ENCODE measurements at places on chromosomes 12 and 14.

DNA sequence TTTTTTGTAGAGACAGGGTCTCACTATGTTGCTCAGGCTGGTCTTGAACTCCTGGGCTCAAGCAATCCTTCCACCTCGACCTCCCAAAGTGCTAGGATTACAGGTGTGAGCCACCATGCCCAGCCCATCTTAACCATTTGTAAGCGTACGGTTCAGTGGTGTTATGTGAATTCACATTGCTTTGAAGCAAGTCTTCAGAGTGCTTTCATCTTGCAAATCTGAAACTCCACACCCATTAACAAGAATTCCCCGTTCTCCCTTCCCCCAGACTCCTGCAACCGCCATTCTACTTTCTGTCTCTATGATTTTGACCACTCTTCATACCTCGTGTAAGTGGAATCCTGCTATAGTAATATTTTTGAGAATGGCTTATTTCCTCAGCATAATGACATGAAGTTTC, 24.9 kb upstream of the BICDL1 start:
- DNase-seq: no peak

- no peak for DNase-seq
Measured at GRCh38 chr14:98966016-98966415, 306.0 kb downstream of the BCL11B start.

- no peak for DNase-seq
Measured at GRCh38 chr12:39375206-39375808, 67.6 kb downstream of the KIF21A start.

GRCh38 chr12:75245108-75245507, 35.5 kb upstream of the KCNC2 start:
- no peak for DNase-seq

GRCh38 chr14:34099635-34100034, 148.8 kb upstream of the EGLN3 start:
- DNase-seq: no peak

GRCh38 chr12:124804011-124804621, 59.5 kb downstream of the SCARB1 start:
- no peak for DNase-seq

GRCh38 chr12:52838609-52839435, 4.7 kb upstream of the KRT79 start:
- DNase-seq: no peak

GRCh38 chr14:105093038-105093430, 27.8 kb upstream of the GPR132 start:
- DNase-seq: no peak

GRCh38 chr14:101039031-101039754, 135.7 kb upstream of the RTL1 start:
- DNase-seq: no peak

DNA sequence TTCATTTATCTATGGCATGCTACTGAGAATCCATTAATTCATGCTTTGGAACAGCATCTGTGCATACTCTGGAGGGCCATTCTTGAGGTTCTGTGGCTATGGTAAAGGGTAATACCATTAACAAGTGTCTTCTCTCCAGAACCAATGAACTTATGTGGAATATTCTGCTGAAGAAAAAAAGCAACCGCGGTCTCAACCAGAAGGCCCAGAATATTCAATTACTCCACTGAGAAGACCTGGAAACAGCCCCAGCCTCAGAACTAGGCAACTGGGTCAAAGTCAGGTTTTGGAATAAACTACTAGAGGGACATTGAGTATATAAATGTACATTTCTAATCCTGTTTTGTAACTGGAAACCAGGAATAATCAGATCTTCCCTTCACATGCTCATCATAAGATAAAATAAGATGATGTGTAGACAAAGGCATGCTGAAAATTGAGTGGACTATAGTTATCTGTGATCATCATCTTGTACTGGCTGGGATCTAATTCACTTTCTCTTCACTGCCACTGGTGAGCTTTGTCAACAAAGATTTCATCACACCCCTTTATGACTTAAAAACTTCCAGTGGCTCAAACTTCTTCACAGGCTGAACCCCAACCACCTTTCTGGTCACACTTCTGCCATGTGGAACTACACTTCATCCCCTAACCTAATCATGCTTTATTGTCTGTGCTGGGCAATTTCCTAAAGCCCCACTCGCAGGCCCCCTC, 6.0 kb downstream of the SPTB start:
- DNase-seq: no peak

DNA sequence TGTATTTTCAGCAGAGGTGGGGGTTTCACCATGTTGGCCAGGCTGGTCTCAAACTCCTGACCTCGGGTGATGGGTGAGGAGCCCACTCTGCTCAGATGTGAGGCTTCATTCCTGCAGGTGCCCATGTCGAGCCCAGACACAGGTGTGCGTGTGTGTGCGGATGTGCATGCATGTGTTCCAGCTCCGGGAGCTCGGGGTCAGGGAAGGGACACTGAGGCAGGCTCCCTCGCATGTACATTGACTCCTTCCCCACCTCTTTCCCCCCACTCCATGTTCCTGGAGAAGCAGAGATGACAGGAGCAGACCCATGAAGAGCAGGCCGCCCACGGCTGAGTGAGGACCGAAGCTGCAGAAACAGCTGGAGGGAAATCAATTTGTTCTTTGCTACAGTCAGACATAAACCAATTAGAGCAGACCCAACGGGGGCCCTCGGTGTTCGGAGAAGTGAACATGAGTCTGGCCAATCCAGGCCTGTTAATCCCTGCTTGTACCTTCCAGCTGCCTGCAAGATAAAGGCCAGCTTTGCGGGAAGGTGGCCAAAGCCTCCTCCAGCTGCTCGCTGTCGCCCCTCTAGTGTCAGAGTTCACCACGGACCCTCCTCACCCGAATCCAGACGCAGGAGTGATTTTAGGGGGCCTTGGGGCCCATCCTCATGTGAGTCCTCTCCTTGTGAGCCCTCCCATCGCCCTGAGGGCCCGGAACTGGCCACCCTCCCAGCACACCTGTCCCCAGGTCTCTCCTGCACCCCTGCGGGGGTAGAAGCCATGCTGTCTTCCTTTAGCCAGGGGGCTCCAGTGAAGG, 321.0 kb upstream of the RTL1 start:
- no peak for DNase-seq

- DNase-seq: no peak
Measured at GRCh38 chr14:20757965-20758364, 10.2 kb upstream of the EDDM3B start.

GRCh38 chr12:68393417-68393816, 61.3 kb upstream of the MDM1 start:
- DNase-seq: no peak

- no peak for DNase-seq
Measured at GRCh38 chr12:103627189-103627855, 40.2 kb downstream of the STAB2 start.

DNA sequence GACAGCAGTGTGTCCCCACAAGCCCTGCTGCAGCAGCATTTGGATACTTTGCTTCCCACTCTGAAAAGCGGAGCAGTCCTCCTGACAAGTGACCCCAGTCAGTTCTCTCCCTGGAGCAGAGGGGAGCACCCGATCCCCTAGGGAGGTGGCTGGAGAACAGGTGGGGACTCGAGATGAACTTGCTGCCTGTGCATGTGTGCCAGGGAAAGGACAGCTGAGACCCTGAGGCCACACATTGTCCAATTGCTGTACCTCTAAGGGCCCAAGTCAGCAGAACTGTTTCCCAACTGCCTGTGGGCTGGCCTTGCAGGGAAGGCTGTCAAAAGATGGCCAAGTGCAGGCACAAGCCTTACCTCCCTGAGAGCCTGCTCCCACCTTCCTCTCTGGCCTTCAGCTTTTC, 55.1 kb downstream of the IFT43 start:
- no peak for DNase-seq

DNA sequence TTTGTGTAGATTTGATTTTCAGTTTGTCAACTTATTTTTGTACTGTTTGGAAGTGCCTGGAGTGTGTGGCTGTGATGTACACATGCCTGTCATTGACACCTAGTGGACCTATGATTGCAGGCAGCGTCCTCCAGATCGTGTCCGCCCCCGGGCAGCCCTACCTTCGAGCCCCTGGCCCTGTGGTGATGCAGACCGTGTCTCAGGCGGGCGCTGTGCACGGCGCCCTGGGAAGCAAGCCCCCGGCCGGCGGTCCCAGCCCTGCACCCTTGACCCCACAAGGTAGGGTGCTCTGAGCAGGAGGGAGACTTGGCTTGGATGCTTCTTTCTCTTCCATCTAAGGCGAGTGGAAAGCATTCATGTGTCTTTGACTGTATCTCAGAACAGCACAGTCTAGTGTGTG, 75.8 kb downstream of the EP400 start:
- DNase-seq: no peak

- no peak for DNase-seq
Measured at GRCh38 chr12:120013659-120014380, 24.8 kb downstream of the BICDL1 start.

GRCh38 chr14:56219666-56220413, 101.6 kb downstream of the PELI2 start:
- DNase-seq: peak; percentile 21

DNA sequence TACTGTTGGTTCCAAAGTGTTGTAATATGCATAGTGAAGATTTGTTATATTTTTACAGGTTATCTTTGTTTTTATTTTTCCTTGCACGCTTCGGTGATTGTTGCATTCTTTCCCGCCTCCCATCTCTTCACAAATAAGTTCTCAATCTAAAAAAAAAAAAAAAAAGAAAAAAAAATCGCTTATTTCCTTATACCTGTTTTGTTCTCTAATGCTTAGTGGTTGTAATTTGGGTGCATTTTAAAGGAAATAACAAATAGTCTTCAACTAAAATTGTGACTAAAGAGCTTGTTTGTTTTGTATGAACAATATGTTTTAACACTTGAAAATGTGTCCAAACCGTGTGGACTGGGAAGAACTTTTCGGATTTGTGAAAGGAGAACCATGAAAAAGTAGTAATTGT, 1.5 kb downstream of the CAND1 start:
- DNase-seq: no peak

DNA sequence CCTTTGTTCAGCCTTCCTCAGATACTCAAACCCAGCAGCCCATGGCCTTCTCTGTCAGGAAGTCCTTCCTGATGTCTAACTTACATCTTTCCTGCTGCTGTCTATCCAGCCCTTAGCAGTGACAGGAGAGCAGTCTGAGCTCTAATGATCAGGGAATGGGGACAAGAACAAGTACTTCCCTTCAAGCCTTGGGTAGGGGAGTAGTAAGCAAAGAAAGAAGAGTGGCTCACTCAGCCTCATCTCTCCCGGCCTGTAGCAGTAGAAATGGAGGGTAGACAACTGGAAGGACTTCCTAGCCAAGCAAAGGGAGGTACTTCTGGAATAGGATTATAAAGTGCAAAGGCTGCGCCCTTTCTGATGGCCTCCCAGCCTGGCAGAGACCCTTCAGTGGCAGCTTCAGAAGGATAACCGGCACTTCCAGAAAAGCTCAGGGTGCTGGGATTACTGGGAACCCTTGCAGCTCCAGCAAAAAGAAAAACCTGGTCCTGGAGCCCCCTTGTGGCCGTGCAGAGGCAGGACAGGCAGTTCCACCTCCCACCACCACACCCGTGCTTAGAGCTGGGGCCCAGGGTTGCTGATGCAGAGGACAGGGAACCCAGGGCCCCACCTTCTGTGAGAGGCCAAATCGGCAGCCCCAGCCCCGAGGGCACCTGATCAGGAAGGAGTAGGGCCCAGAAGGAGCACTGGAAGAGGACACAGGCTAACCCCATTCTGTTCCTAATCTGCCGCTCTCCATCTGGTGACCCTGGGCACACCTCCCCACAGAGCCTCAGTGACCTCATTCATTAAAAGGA, 12.4 kb upstream of the SMUG1 start:
- peak; percentile 2 for DNase-seq

DNA sequence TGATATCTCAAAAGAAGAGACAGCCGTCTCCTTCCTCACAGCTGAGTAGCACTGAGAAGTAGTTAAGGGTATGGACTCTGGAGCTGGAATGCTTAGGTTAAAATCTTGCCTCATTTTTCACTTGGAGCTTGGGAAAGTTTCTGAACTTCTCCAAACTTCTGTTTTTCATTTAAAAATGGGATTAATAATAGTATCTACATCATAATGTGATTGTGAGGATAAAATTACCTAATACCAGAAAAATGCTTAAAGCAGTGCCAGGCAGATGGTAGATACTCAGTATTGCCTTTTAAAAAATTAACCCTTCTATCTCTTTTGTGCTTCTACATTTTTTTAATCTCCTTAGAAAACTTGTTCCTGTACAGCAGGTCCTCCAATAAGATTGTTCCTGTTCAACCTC, 63.1 kb downstream of the A2M start:
- no peak for DNase-seq

- no peak for DNase-seq
Measured at GRCh38 chr14:100734031-100734990, 7.6 kb downstream of the DLK1 start.

- no peak for DNase-seq
Measured at GRCh38 chr12:56288705-56289387, 11.3 kb downstream of the CS start.

All from hippocampal formation (tissue), 2 donors.